ENCODE measurements at places on chromosomes 6 and 20. TPM values are rescaled to one million over a fixed set of nuclear protein-coding genes. Genes with fewer than 3 reads are reported as not detected.
A peak's percentile ranks its signal among the peaks of the same experiment; 100 is the strongest.

- no peak for ATAC-seq
Measured at GRCh38 chr6:150534553-150534952, 65.1 kb upstream of the PLEKHG1 start.

- no peak for ATAC-seq
Measured at GRCh38 chr20:58361481-58362205, 27.4 kb upstream of the VAPB start.

- no peak for ATAC-seq
Measured at GRCh38 chr6:10521104-10521808, at the start of gene GCNT2. TSS of gene GCNT2 (plus strand) at chr6:10521351. CDS start at chr6:10528912, 7,561 bp downstream.

DNA sequence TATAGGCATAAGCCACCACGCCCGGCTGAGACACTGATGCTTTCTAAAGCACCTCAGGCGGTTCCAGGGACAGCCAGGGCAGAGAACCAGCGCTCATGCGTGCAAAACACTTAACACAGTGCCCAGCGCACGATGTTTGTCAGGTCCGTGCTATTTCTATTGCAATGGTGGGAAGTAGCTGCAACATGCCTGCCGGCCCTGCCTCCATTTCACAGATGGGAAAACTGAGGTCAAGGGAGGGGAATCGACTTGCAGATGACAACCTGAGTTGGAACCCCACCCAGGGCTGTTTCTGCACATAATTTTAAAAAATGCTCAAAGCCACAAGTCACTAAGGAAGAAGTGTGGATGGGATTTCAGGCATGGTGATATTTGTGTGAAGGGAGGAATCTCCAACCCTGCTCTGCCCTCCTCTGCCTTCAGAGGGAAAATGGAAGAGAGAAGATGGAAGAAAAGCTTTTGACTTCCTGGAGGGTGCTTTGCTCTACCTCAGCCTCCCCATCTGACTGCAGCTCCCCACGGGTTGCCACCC, 39.9 kb downstream of the KIAA1755 start:
- no peak for ATAC-seq

ATP9A gene
- 1.7 TPM for total RNA-seq

DNA sequence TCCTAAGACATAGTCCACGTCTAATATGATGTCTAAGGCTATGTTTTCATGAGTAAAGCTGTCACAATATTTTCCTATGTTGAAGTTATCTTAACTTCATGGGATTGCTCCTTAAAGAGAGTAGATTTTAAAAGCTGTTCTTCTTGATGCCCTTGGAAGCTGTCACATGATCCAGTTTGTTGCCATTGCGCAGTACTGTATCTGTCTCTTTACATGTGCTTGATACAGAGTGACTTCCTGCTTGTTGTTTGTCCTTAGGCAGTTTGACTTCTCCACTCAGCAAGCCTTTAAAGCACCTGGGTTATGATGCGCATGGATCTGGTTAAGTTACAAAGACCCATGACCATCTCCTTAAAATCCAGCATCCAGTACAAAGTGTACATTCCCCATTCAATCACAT, 85.4 kb downstream of the CDYL start:
- ATAC-seq = no peak

DNA sequence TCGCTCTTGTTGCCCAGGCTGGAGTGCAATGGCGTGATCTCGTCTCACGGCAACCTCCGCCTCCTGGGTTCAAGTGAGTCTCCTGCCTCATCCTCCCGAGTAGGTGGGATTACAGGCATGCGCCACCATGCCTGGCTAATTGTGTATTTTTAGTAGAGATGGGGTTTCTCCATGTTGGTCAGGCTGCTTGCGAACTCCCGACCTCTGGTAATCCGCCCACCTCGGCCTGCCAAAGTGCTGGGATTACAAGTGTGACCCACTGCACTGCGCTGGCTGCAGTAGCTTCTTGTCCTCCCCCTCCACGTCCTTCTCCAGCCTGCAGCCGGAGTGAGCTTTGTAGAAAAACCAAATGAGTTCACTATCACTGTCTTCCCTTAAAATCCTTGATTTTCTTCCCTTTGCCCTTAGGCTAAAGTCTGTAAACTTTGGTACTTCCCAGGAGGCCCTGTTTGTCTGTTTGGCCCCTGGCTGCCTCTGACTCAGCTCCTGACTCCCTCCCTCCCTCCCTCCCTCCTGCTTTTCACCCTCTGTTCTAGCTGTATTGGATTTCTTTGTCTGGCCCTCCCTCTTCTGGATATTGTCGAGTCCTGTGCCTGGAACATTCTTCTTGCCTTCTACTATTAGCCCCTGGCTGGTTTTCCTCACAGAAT, 12.9 kb downstream of the PARD6B start:
- peak; percentile 30 for ATAC-seq

DNA sequence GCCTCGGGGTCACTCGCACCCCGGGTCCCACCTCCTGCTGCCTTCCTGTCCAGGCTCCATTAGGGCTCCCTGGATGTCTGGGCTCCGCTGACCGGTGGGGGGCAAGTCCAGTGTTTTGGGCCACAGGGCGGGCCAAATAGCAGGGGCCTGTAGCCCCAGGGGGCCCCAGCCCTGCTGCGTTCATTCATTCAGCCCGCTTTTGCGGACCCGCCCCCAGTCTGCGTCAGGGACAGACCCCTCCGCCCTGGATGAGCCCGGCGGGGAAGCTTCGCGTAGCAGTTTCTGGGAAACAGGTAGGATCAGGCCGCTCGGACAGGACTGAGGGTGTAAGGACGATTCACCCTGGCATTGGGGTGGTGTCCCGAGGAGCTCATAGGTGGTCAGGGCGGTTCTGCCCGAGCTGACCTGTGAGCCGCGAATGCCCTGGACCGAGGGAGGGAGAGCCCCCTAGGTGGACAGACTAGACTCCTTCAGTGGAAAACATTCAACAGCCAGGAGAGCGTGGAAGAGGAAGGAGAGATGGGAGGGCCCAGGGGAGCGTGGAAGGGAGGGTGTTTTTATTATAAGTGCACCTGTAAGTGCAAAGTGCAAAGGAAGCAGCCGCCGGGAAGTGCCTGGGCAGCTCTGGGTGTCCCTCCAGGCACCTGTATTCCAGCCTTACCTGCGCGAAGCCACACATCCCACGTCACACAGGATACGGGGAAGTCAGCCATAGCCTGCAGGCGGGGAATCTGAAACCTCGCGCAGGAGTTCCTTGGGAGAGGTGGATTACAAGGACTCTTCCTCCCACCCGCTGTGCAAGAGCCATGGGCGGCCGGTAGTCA, 662 bp downstream of the ENTPD6 start:
- ATAC-seq = peak; percentile 42

SLC2A4RG gene
- total RNA-seq = 35.1 TPM

DNA sequence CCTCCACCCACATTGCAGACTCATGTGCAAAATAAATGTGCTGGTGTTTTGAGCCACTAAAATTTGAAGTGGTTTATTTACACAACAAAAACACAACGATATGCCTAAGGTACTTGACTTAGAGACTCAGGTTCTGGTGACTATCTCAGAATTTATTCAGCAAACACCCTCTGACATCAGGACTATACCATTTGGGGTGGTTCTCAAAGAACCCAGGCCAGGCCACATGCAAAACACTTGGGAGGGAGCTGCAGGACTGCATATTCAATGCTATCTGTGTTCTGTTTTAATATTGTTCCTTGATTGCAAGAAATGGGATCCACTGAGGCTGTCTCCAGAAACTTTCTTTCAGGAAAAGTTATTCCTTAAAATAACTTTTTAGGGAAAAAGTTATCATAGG, 91.6 kb downstream of the LINC00237 start:
- ATAC-seq = no peak

DNA sequence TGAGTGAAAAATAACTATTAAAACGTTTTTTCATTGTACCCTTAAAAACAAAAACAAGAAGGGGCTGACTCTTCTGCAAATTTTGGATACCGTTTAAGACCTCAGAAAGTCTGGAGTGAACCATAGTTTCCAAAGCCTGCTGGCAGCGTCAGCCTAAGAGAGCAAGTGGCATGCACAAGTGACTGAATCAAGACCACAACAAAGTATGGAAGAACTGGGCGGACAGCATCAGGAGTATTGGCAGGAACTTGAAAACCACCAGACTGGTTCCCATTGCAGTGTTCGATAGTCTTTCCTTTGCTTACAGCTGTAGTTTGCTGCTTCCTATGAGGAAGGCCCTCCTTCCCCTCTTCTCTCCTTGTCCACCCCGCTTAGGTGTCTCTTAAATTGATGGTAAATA, 33.7 kb upstream of the MYLIP start:
- no peak for ATAC-seq

DNA sequence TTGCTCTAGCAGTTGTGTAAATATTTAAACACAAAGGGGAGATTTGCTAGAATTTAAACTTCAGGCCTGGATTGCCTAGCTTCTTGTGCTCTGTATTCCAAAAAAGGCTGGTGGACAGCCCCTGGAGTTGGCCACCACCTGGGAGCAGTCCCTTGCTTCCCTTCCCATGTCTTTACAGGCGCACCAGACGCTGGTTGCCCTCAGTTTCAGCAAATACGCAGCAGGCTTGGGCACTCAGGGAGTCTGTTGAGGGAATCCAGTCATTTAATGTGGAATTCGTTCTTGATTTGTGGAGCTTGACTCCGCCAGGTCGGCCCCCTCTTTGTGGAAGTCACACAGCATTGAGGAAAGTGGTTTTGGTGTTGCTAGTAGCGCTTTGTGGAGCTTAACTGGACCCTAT, 156.8 kb downstream of the DTNBP1 start:
- no peak for ATAC-seq

GRCh38 chr6:122154155-122154554, 245.3 kb upstream of the HSF2 start:
- ATAC-seq = no peak

DNA sequence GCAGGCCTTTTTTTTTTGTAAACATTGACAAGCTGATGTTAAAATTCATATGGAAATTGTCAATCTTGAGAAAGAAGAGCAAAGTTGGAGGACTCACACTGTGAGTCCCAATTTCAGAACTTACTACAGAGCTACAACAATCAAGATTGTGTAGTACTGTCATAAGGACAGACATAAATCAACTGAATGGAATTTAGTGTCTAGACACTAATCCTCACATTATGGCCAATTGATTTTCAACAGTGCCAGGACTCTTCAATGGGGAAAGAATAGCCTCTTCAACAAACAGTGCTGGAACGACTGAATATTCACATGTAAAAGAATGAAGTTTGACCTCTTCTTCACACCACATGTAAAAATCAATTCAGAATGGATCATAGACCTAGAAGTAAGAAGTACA, 60.8 kb downstream of the TGM2 start:
- no peak for ATAC-seq

RHAG gene
- not detected for total RNA-seq

- no peak for ATAC-seq
Measured at GRCh38 chr20:51426718-51427650, 115.5 kb downstream of the NFATC2 start.

DNA sequence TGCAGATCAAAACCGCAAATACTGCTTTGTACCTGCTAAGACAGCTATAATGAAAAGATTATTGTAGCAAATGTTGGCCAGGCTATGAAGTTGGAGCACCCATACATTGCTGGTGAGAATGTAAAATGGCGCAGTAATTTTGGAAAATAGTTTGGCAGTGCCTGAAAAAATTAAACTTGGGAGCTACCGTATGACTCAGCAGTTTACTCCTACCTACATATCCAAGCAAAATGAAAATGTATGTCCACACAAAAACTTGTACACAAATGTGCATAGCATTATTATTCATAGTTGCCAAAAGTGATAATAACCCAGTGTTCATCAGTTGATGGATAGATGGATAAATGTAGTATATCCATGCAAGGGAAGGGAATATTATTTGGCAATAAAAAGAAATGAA, 13.3 kb downstream of the DSTN start:
- ATAC-seq = no peak

DNA sequence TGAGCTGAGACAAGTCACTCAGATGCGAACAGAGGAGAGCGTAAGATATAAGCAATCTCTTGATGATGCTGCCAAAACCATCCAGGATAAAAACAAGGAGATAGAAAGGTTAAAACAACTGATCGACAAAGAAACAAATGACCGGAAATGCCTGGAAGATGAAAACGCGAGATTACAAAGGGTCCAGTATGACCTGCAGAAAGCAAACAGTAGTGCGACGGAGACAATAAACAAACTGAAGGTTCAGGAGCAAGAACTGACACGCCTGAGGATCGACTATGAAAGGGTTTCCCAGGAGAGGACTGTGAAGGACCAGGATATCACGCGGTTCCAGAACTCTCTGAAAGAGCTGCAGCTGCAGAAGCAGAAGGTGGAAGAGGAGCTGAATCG, 9.5 kb upstream of the SNRNP48 start:
- no peak for ATAC-seq

GRCh38 chr20:15163632-15164031, 826.2 kb upstream of the FLRT3 start:
- no peak for ATAC-seq

VSX1 gene
- not detected for total RNA-seq

DNA sequence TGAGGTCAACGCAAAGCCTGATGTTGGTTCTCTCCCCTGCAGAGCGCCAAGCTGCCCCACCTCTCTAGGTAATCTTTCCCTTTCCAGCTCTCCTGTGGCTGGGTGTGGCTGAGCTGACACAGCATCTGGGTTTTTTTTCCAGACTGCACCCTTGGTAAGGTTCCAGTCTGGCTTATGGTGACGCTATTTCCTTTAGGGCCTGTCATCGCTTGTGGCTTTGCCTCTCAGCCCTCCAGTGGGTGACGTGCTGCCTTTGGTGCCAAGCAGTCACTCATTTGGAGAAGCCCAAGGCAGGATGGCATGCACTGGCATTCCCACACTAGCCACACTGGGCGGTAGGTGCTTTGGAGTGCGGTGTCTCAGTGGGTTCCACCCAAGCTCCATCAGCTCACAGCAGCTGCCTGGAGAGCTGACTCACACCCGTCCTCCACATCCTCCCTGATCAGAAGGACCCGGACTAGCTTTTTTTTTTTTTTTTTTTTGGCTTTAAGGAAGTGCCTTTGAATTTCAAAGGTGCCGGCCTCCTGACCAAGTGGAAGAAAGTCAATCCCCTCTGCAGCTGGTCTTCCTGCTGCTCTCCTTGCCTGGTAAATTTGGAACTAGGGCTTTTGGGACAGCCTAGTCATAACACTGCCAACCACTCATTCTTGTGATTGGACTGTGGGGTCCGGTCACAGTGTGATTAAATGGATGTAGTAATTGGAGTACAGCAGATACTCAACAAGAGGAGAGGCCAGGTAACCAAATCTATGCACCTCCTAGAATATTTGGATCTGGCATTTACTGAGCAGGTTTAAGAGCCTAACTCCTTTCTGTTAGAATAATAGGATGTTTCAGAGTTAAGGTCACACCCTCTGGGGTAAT, 153.6 kb downstream of the CD83 start:
- peak; percentile 93 for ATAC-seq

VNN1 gene
- total RNA-seq = not detected

- ATAC-seq = peak; percentile 65
Measured at GRCh38 chr6:15312500-15312899, 66.6 kb downstream of the JARID2 start.

Data from activated T-helper 17 cell treated with anti-CD3 and anti-CD28 coated beads, Interleukin-2, amount 50 U/mL, for 72 hours (primary cell).